Stimulated activated CD8-positive, alpha-beta memory T cell treated with anti-CD3 and anti-CD28 coated beads, Interleukin-7, amount 100 ng/mL, for 1 hour (primary cell): ENCODE measurements at places on chromosomes 5 and 9.

DNA sequence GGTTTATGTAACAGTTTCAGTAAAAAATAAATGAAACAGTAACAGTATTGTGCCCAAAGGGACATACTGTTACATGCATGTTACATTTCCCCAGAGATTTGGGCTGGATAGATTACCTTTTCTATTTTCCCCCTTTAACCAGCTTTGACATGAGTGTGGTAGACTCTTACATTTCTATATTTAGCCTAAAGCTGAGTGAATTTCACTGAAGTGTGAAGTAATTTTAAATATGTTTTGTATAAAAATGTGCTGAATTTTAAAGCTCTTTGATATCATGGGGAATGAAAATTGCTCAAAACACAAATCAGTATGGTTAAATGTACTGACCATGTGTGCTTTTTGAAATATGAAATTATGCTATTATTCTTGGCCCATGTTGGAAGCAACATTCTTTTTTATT, 122.3 kb upstream of the CDH10 start:
- DNase-seq: no peak

- DNase-seq: no peak
These were observed 40.4 kb downstream of the LIX1 start for GRCh38 chr5:97102010-97102470.

DNA sequence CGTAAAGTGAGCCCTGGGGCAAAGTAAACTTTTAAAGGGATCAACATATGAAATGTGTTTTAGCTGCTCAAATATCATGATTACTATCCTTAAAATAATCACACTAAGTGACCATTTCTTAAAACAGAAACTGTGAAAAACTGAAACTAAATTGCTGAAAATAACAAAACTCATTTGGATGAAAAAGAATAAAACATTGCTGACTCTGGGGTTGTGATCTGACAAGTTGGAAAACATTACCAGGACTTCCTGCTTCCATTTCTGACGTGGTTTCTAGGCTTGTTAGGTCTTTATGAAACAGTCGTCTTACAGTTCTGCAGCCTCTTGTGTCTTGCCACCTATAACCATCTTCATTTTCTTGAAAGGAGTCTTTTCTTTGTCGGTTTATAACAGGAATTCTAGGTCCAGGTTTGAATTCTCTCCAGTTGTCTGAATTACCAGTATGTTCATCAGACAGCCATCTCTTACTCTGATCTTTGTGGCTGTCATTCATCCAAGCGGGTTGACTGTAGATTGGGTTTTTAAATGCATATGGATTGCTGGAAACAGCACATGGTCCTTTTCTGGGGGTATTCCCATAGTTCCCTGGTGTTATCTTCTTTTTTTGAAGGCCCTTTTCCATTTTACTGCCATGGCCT, 1.7 kb downstream of the TUT7 start:
- DNase-seq: no peak

- DNase-seq: no peak
These were observed 35.5 kb downstream of the MED10 start for GRCh38 chr5:6342689-6343315.

DNA sequence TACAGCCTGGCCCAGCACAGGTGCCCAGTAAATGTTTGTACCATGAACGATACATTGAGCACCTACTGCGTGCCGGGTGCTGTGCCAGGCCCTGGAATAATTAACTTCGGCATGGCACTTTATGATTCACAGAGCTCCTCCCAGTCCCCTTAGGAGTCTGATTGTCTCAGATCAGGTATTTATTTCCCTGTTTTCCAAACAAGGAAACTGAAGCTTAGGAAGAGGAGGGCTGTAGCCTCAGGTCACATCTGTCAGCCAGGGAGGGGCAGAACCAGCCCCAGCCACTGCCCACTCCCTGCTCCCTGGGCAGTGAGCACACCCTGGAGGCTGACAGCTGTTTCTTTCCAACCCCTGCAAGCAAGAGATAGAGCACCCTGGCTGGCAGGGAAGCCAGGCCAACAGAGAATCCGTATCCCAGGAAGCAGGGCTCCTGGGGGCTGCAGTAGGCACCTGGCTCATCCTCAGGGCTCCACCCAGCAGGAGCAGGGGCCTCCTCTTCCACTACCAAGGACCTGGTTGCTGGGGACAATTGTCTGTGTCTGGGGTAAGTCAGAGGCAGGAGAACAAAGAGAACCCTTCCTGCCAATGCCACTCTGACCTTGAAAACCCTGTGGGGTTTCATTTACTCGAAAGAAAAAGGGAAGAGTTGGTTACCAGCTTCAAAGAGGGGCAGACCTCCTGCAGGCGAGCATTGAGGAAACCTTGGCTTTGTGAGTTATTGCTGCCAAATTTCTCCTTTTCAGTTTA, 69.0 kb downstream of the DAB2IP start:
- no peak for DNase-seq

GRCh38 chr9:73260506-73260905, 108.8 kb downstream of the ANXA1 start:
- no peak for DNase-seq

DNA sequence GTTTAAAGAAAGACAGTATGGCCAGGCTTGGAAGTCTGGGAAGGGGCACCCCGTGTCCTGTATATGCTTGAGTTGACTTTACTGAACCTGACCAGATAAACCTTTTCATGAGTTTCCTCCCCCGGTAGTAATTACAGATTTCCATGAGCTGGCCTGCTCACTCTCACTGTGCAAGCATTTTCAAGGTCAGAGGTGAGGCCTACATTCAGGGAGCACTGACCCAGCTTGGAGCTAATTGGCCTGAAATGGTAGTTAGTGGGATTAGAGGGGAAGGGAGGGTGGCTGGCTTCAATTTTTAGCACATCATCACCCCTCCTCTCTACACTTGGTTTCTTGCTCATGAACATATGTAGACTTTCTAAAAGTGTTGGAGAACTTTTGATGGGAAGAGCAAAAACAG, 99.2 kb downstream of the PSAT1 start:
- DNase-seq: no peak

- no peak for DNase-seq
These were observed 35.8 kb downstream of the VLDLR start for GRCh38 chr9:2657427-2657826.

GRCh38 chr9:131284856-131285255, 4.7 kb upstream of the PLPP7 start:
- no peak for DNase-seq

DNA sequence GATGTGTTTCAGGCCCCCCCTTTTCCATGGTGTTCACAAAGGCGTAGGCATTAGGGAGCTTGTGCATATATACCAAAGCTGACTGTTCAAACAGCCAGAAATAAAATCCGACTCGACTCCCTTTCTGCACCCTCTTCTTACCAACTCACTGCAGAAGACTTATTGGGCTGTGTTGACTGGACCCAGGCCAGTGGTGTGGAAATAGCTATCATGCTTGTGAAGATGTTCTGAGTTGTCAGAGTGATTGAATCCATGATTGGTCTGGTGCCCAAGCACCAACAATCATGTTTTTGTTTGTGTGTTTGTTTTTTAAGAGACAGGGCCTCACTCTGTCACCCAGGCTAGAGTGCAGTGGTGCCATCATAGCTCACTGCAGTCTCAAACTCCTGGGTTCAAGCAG, 21.6 kb downstream of the TJP2 start:
- no peak for DNase-seq

- DNase-seq: no peak
These were observed 101.0 kb upstream of the SMC2 start for GRCh38 chr9:103992938-103993579.

DNA sequence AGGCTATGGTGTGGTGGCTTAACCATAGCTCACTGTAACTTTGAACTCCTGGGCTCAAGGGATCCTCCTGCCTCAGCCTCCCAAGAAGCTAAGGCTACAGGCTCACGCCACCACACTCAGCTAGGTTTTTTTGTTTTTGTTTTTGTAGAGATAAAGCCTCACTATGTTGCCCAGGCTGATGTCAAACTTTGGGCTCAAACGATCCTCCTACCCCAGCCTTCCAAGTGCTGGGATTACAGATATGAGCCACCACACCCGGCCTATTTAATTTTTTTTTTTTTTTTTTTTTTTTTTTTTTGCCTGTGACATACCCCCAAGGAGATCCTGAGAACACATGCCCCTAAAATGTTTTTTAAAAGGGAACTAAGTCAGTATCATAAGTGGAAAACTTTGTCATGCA, 10.4 kb downstream of the FUBP3 start:
- no peak for DNase-seq

- DNase-seq: no peak
These were observed 88.9 kb downstream of the NUDT12 start for GRCh38 chr5:103473725-103474124.

GRCh38 chr5:156134216-156134615, 192.7 kb upstream of the SGCD start:
- DNase-seq: no peak

DNA sequence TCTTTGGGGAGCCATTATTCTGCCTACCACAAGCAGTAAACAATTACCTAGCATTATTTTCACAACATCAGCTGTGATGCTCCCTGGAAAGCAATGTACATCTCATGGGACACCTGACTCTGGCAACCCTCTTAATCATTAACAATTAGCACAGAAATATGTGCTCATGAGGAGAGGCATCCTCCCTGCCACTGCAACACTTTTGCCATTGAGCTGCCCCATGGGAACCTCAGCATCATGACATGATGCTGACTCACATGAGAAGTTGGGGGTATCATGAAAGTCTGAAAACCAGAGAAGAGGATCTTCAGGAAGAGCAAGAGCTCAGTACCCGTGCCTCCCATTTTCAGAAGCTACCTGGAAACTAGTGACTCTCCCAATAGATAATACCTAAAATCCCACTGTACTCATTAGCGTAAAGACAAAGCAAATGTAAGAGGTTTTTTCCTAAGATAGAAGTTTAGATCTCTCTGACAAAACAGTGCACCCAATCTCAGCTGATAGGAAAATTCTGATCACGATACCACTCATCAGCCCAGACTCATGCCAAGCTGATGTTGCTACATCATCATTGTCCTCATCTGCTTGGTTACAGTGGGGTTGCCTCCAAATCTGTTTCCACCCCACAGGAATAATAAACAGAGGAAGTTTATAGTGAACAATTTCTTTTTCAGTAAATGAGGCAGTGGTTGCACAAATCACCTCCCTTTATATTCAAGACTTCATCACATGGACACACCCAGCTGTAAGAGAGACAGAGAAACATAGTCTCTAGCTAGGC, 244.5 kb downstream of the NR2F1-AS1 start:
- no peak for DNase-seq

DNA sequence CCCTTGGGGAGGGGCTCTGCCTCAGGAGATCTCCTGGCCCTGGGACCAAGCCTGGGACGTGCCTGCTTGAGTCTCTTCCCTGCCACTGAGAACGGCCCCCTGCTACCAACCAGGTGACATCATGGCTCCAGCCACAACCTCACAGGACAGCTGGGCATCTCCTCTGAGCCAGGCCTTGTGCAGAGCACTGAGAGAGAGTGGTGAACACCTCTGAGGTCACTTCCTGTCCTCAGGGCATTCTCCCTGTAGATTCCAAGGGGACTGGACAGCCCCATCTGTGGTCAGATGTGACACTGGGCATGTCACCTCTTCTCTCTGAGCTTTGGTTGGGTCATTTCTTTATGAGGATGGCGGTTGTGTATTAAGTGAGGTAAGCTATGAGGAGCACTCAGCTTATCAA, 172.0 kb downstream of the MELK start:
- no peak for DNase-seq

DNA sequence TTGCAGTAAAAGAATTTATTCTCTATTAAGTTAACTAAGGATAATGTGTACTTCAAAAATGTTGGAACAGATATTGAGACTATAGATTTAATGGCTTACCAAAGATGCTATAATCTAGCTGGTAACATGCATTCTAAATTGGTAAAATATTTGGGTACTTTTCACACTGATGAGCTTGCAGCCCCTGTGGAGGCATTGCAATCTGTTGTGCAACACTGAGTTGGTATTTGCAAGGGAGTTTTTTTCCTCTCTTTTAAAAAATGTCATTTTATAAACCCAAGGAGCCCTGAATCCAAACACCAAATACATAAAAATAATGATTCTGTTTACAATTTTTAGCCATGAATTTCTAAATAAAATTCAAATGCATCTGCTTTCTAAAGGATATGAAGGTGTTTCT, 944.8 kb downstream of the DTWD2 start:
- DNase-seq: no peak

DNA sequence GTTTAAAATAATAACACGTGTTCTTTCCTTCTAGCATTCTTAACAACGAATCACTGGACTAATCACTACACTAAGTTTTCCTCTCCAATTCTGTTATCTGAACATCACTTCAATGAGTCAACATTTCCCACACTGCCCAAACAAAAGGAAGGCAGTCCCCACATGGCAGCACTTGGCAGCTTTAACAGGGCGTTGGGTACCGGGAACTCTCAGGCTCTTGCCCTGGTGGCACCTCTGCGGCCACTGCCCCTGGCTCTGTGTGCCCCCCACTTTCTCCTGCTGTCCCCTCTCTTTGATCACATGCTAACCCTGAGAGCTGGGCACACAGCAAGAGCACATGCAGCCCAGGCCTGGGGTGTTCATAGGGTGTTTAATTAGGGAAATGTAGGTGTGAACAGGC, 15.7 kb downstream of the SLC6A3 start:
- no peak for DNase-seq

DNA sequence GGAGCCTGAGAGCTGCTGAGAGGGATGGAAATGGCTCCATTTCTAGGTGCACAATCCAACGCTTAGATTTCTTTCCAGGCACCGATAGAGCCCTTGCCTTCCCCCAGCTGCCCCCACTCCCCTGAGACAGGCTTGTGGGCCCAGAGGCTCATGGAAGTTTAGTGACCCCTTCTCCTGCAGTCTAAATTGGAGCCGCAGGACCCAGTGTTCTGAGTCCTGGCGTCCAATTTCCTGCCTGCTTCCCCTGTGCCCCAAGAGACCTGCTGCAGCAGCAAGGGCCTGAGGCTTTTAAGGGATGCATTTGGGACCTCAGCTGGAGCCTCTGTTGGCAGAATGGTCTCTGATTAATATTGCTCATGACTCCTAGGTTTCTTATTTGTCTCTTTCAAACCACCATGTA, 61.7 kb downstream of the RGS3 start:
- DNase-seq: no peak

DNA sequence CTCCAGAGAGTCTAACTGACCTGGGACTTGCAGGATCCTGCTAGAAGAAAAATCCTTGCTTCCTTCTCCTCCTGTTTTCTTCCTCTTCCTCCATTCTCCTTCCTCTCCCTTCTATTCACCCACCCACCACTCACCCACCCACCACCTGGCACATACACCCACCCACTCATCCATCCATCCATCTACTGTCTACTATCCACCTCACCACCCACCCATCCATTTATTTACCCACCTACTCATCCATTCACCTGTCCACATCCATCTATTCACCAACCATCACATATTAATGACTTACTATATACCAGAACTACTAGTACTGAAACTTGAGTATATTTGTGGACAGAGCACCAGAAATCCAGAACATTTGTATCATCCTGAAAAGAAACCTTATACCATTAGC, 49.4 kb downstream of the EHMT1 start:
- DNase-seq: no peak

GRCh38 chr5:95113489-95113888, 171.4 kb downstream of the MCTP1 start:
- DNase-seq: no peak

- DNase-seq: no peak
These were observed 15.0 kb downstream of the TRPC7 start for GRCh38 chr5:136350343-136350742.

- DNase-seq: no peak
These were observed 2.0 kb upstream of the DOLPP1 start for GRCh38 chr9:129078691-129079503.

GRCh38 chr5:20554001-20554400, 566.0 kb upstream of the CDH18 start:
- DNase-seq: no peak

- no peak for DNase-seq
These were observed 121.4 kb downstream of the CMYA5 start for GRCh38 chr5:79811081-79811480.

GRCh38 chr9:81472701-81473100, 216.6 kb downstream of the TLE1 start:
- DNase-seq: no peak
